Mesothelial cell of epicardium (in vitro differentiated cells): ENCODE measurements at places on chromosomes 4 and X. TPM values are rescaled to one million over a fixed set of nuclear protein-coding genes. Genes with fewer than 3 reads are reported as not detected.

GRCh38 chr4:40255393-40256281 lies 58.8 kb downstream of the RHOH start:
- H3K4me1 ChIP-seq: peaks cover 10% of the 10 kb centered on the region
- no peak overlapping the region for H3K4me3 ChIP-seq
- peak overlapping the region; percentile 20 for H3K27ac ChIP-seq
- no peaks in the 10 kb centered on the region for H3K27me3 ChIP-seq
- H3K36me3 ChIP-seq: no peaks in the 10 kb centered on the region

Gene NPY2R
- total RNA-seq: 0.09 TPM in 1 of 3 replicates, not detected in the others

DNA sequence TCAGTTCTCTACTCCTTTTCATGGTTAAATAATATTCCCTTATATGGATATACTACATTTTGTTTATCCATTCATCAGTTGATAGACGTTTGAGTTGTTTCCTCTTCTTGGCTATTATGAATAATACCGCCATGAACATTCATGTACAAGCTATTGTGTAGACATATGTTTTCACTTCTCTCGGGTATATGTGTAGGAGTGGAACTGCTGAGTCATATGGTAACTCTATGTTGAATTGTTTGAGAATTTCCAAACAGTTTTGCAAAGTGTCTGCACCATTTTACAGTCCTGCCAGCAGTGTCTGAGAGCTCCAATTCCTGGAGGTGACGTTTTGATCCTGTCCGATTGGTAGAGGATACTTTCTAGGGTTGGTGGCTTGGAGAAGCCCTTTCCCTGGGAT lies 23.6 kb downstream of the PLAC1 start:
- no peak overlapping the region for H3K27ac ChIP-seq
- no peaks in the 10 kb centered on the region for H3K36me3 ChIP-seq
- DNase-seq: no peak
- no peak overlapping the region for H3K4me3 ChIP-seq
- H3K4me1 ChIP-seq: peaks cover 6% of the 10 kb centered on the region

DNA sequence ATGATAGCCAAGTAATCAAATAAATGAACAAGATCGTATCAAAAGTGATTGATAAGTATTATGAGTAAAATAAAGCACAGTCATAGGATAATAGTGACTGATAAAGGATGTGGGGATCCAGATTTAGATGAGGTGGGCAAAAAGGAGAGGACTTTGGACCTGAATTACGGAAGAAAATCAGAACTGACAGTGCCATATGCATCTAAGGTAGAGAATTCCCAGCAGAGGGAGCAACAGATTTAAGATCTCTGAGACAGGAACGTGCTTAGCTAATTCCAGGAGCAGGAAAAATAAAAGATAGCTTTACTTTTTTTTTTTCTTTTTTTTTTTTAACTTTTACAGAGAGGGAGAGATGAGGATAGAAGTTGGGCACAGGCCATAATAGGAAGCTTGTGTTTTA lies 189.9 kb downstream of the NWD2 start:
- H3K4me1 ChIP-seq: no peaks in the 10 kb centered on the region
- no peak for DNase-seq
- no peak overlapping the region for H3K4me3 ChIP-seq
- H3K27ac ChIP-seq: no peak overlapping the region
- H3K36me3 ChIP-seq: no peaks in the 10 kb centered on the region
